ENCODE measurements at places on chromosomes 1 and 21.

DNA sequence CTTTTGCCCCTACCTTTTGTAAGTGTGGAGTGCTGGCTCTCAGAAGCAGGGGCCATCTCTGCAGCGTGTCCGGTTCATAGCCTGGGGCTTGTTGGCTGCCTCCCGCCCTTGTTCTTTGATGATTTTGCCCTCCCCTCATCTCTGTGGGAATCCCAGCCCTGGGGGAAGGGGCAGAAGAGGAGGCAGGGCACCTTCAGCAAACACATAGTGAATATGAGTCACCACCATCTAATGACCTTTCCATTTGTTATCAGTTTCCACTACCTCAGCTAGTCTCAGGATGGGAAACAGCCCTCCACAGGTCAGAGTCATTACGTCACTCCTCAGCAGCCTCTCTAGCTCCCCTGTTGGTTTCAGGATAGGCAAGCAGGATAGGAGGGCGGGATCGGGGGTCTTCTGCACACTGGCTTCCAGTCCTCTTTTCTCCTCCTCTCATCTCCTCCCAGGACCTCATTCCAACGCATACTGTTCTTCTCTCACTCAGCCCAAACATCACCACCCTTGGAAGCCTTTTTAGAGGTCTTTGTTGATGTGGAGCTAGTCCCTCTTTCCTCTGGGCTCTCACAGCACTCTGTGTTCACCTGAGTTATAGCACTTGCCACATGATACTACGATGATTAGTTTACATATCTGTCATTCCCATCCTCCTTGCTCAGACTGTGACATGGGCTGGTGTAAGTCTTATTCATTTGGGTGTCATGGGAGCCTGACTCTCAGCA lies 15.8 kb downstream of the GADD45A start:
- DNase-seq = no peak

GRCh38 chr1:234014208-234014607 lies 109.7 kb downstream of the SLC35F3 start:
- no peak for DNase-seq

DNA sequence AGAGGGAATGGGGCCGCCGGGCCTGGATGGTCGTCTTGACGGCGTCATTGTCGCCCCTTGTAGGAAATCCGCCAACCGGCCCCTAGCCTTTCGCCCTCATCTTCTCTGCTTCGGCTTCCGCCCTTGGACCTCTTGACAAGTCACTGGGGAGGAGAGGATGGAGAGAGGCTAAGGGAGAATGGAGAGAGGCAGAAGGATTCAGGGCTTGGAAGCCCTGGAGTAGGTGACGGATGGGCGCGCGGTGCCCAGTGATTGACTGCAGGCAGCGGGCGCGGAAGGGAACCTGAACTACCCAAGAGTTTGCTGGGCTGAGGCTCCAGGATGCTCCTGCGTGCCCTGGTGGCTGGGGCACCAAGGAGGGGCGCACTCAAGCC lies 651 bp downstream of the PDE4B start:
- no peak for DNase-seq

GRCh38 chr21:38918607-38919346 lies 113.0 kb downstream of the ETS2 start:
- DNase-seq = no peak

DNA sequence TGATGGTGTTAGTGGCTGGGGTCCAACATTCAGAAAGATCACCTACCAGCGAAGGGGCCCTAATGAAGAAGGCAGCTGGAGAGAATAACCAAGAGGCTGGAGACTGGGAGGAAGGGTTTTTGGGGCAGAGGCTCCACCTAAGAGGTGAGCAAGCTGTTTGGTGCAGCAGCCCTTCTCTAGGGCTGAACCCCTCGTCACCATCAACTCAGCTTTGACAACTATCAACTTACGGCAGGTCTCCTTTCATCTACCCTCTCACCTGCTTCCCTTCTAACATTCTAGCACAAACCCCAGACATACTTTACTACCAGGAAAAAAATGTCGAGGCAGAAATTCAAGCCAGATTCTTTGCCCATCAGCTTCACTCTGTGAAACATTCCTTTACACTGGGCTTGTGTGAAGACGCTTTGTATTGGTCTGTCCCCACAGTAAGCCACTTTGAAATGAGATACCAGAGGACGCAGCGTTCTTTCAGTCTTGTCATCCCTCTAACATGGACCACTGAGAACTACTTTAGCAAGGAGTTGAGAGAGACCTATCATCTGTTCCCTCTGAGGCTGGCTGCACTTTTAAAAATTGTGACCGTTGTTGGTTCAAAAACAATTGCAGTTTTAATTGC lies 84.6 kb downstream of the RAVER2 start:
- no peak for DNase-seq

GRCh38 chr1:65198096-65198495 lies 50.1 kb downstream of the AK4 start:
- DNase-seq = no peak

DNA sequence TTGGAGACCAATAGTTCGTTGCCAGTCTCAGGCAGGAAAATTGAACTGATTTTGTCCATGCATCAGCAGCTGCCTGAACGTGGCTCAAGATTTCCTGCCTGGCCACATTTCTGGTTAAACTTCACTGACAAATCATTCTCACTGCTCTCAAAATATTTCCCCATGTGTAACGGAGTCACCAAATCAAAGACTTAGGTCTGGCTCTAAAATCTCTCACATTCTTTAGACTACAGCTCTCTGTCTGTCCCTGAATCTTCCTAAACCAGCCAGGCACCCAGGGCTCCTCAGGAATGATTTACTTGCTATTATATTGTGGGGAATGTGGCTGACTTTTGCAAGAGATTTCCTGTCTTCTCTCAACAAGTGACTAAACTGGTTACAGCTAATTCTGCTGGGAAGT lies 49.2 kb upstream of the GJA8 start:
- no peak for DNase-seq

- no peak for DNase-seq
Measured at GRCh38 chr1:198370996-198371395, 169.5 kb downstream of the ATP6V1G3 start.

DNA sequence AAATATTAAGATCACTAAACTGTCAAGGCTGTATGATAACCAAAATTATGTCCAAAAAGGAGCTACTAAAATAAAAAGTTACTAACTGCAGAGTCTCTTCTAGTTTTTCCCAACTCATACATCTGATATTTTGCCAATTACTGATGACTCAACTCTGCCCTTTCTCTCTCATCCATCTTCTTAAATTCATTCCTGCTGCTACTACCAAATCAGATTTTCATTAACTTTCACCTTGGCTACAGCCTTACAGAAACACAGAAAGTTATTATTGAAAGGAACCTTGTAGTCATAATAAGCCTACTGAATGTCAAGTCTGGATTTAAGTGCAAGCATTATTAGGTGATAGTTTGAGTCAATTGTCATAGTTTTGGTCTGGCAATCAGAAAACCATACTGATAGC lies 273.1 kb downstream of the DPYD start:
- DNase-seq = no peak

GRCh38 chr1:95352767-95353166 lies 118.8 kb downstream of the RWDD3 start:
- no peak for DNase-seq

DNA sequence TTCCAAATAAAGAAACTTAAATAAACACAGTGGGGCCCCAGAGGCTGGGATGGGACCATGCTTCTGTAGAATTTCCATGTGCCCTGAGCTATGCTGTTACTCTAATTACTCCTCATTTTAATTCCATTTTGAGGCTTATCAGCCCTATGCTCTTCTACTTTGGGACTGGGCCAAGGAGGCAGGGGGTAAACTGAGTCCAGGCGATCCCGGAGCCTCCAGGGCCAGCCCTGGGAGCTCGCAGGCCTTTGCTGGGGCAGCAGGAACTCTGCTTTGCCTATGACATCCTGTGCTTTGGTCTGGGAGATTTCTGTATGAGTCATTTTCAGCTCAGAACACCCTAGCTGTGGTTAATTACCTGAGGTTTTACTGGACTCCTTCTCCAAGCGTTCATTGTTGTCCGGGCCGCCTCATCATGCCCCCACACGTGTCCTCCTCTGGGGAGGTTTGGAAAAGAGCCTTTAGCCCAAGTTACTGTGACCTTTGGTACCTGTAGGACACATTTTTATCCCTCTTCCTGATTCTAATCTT lies 95.7 kb downstream of the RHOU start:
- no peak for DNase-seq

DNA sequence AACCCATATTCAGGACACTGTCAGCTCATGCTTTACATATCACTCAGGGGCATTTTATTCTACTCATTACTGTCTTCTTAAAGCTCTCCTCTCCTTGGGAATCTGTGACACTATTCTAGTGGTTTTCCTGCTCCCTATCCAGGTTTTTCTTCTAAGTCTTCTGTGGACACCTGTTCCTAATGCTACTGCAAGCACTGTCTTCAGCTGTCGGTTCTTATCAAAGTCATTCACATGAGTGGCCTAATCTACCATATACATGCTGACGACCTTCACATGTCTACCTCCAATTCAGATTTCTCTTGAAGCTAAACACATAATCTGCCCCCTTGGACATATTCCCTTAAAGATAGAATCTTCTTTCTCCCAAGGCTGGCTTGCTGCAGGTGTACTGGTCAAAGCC lies 39.8 kb upstream of the PRRX1 start:
- DNase-seq = no peak

All from NCI-H1930 (cell line).